ENCODE measurements at places on chromosomes 5 and 9. TPM values are rescaled to one million over a fixed set of nuclear protein-coding genes. Genes with fewer than 3 reads are reported as not detected.

DNA sequence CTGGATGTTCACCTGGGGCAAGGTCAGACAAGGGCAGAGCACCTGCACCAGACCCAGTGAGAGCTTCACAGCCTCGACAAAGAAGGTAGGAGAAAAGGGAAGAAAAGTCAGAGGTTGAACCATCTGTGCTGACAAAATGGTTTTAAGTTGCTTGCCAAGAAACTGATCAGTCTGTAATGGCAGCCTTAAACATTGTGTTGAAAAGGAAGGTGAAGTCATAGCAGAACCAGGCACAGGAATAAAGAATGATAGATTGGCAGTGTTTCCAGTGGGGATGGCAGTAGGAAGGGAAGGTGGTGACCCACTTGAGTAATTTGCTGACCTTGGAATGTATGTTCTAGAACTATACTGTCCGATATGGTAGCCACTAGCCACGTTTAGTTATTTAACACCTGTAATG lies 34.2 kb downstream of the HTR4 start:
- no peak for DNase-seq

DNA sequence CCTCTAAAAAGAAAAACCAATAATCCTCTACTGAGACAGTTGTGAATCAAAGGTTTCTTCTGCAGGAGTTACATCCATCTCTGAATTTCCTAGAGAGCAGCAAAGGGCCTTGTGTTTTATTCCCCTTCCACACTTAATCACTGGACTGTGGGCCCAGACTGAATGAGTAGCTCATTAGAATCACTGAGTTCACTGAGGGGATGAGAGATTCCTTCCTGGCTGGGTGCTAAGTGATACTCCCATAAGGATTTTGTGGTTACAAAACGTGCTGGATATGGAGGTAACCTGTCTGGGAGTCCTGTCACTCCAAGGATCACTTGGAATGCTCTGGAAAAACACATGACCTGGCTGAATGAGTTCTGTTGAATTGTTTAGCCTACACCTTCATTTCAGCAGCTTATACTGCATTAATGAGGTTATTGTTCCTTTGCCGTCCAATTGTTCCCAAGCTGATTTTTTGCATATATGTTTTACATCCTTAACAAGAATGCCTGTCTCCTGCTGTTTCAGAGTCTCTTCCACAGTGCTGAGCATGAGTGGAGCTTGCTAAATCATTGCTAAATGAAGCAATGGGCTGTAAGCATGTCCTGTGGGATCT lies 82.9 kb downstream of the MEF2C start:
- no peak for DNase-seq

DNA sequence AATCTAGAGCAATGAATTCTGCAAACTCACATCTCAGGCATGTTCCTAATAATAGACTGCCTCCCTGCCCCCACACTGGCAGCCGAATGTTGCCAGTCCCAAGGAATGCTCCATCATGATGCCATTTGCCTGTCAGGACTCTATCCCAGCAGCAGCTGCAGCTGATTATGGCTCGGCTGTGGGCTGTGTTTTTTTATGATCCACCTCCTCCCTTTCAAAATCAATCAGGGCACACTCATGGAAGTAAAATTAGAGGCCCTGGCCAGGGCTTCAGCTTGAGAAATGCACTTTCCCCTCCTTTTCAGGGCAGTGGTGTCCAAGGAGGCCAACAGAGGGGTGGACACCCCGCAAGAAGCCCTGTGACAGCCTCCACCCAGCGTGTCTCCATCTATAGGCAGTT lies 176.7 kb upstream of the S1PR3 start:
- DNase-seq = peak; percentile 94

GRCh38 chr5:44661851-44662250 lies 146.9 kb upstream of the MRPS30 start:
- DNase-seq = no peak

DNA sequence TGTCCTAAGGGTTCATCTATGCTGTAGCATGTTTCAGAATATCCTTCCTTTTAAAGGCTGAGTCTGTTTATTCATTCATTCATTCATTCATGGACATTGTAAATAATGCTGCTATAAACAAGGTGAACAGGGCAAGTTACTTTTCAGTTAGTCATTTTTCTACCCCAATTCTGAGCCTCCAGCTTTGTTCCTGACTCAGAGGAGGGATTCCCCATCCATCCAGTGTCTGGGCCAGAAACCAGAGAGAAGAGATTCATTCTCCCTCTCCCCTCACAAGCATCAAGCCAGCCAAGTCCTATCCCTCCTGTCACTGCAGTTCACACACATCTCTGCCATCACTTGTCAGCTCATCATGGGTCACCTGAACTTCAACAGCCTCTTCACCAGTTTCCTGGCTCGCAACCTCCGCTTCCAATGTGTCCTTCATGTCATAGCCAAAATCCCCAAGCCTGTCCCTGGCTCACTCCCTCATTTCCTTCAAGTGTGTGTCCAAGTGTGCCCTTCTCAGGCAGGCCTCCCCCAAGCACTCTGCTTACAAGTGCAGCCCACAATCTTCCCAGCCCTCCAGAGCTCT lies 203.0 kb downstream of the TTLL11 start:
- peak; percentile 65 for DNase-seq

- DNase-seq = no peak
These were observed 30.8 kb downstream of the TAS2R1 start for GRCh38 chr5:9599391-9599790.

DNA sequence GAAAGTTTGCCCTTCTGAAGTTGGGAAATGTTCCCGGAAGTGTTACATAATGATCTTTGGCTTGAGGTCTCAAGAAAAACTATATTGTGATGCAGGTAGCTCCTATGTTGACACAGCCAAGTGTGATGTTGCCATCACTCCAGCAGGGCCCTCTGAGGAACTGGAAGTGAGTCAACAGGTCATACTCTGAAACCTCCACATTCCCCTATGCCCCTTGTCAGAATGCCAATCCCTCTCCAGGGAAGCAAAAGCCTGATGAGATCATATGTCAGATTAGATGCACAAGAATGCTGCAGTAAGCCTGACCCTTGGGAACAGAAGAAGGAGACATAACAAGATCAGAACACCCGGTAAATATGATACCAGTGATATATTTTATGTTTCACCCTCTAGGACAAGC lies 66.8 kb upstream of the ITGA2 start:
- peak; percentile 91 for DNase-seq

DNA sequence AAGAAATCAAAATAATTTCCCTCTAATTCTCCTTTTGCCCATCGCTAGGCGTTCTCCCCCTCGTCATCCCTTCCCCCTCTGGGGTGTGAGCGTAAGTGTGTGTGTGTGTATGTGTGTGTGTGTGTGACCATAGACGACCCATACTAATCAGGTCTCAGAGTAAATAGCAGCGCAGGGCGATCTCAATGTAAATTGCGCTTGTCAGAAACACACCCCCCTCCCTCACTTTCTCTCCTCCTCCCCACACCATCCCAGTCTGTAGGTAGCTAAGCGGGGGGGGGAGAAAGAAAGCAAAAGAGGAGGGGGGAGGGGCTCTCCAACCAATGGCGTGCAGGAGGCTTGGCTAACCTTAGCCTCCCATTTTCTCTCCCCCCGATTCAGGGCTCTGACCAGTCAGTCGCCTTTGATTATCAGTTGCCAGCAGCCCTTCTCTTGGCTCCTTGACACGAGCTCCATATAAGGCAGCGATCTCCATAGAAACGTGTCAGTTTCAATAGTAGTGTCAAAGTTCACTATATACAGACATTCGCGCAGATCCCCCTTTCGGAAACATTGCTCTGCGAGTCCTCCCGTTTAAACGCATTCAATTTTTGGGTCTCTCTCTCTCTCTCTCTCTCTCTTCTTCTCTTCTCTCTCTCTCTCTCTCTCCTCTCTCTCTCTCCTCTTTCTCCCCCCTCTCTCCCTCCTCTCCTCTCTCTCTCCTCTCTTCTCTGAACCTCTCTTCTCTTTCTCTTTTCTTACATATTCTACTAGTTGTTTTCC lies at the start of gene NR2F1:
Gene NR2F1, plus strand, starts transcription at position 546 of the 762 bp plus-strand sequence. CDS start 1,802 bp downstream, outside the sequence.
- peak; percentile 94 for DNase-seq

DNA sequence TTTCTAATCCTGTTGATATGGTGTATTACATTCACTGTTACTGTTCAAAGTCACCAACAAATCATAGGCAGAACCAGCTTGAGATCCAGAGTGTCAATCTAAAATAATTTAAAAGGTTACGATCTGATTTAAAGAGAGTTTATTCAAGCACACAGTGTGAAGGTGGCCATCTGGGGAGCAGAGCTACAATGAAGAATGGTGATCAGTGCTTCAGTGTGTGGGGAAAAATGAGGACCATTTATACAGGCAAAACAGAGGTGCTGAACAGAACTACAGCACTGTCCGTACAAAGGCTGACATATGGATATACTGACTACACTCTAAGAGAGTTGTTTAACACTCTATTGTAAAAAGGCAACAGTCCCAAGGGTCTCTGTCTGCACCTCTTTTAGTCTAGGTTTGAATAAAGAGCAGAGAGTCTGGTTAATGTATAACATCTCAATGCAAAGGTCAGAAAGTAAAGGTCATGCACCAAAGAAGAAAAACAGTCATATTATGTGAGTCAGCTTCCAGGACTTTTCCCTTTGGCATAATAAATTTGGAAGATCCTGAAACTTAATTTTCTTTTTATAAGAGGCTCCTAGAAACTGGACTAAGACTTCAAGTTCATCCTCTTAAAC lies 29.7 kb upstream of the TDRD7 start:
- no peak for DNase-seq

DNA sequence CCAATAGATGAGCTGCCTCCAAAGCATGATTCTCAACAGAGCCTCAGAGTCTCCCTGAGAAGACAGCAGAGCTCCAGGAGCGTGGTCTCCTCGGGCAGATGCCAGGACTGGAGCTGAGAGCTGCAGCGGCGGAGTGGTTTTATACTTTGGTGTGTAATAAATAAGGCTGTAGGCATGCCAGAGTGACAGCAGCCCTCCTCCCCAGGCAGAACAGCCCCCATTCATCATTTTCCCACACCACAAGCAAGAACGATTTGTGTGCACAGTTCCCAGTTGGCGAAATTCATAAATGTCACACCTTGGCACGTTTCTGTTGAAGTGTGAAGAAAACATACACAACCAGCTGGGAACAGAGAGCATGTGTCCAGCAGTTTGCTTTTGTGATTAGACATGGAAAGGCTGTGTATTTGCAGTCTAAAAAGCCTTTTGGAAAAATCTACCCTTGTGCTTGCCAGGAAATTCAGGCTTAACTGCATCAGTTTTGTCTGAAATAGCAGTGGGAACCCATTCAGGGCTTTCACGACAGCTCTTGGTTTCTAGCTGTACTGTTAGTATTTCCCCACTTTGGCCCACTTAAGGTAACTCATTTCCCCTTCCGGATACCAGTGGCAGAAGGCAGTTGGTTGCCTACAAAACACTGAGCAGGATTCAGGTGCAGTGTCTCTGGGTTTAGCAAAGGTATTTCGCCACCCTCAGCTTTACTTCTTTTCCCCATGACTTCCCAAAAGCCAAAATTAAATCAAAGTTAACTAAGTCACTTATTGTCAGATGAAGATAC lies at the start of gene C1QTNF3:
Gene C1QTNF3, minus strand, starts transcription at position 115 of the 778 bp plus-strand sequence. Its CDS starts 88 bp downstream, at position 27.
- DNase-seq = no peak

DNA sequence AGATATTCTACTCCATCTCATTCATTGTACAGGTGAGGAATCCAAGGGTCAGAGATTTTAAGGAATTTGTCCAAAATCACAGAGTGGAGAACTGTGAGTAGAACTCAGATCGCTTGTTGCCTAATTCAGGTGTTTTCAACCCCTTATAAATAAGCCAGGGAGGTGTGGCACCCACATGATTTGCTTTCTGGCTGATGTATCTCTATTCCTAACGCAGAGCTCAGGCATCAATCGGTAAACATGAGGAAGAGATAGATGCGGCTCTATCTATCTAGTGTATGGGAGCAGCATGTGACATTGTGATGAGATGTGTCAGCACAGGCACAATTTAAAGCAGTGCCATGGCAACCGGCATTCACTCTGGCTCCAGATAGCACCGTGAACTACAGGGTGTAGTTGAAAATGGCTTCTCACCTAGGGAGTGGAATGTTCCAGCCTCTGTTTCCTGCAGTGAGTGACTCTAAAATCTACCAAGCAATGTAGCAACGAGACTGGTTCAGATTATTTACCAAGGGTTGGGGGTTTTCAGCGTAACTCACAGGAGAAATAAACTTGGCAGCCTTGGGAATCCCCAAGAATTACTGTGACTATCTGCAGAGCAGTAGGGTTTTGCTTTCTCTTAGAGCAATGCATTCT lies 53.4 kb upstream of the SUB1 start:
- DNase-seq = peak; percentile 57

DNA sequence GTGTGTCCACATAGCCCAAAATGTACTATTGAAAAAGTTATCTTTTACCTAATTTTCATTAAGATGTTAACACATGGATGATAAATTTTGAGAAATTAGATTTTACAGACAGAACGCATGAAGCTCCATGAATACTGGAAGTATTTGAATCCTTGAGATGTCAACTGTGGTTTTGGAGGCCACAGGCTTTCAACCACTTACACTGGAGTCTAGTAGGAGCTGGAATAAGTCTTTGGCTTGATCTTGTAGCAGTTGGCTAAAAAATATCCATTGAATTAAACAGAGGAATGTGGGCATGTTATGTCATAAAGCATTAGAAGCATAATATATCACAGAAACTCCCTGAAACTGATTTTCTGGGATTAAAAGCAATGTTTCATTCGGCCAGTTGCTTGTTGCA lies 52.9 kb downstream of the CAMK4 start:
- no peak for DNase-seq

Gene ANKRD18A
- total RNA-seq = not detected

Gene SPINK7
- not detected for total RNA-seq

Gene ELOVL7
- not detected for total RNA-seq

Gene DBH
- not detected for total RNA-seq

Data from HFFc6 (cell line).